ENCODE measurements at places on chromosomes 5 and 9. TPM values are rescaled to one million over a fixed set of nuclear protein-coding genes. Genes with fewer than 3 reads are reported as not detected.

Gene LRRC19
- not detected for total RNA-seq

Gene OR13C2
- total RNA-seq = not detected

Gene CENPP
- 1.9 TPM for total RNA-seq

Gene DRD1
- not detected for total RNA-seq

Gene UBE2R2
- 18.8 TPM for total RNA-seq
